ENCODE measurements at places on chromosomes 7 and 10.
A peak's percentile ranks its signal among the peaks of the same experiment; 100 is the strongest.

- DNase-seq = no peak
These were observed 144.2 kb upstream of the ZNF804B start for GRCh38 chr7:88615336-88615735.

GRCh38 chr10:47195274-47195885 is 104.6 kb upstream of the GDF10 start:
- DNase-seq = no peak

DNA sequence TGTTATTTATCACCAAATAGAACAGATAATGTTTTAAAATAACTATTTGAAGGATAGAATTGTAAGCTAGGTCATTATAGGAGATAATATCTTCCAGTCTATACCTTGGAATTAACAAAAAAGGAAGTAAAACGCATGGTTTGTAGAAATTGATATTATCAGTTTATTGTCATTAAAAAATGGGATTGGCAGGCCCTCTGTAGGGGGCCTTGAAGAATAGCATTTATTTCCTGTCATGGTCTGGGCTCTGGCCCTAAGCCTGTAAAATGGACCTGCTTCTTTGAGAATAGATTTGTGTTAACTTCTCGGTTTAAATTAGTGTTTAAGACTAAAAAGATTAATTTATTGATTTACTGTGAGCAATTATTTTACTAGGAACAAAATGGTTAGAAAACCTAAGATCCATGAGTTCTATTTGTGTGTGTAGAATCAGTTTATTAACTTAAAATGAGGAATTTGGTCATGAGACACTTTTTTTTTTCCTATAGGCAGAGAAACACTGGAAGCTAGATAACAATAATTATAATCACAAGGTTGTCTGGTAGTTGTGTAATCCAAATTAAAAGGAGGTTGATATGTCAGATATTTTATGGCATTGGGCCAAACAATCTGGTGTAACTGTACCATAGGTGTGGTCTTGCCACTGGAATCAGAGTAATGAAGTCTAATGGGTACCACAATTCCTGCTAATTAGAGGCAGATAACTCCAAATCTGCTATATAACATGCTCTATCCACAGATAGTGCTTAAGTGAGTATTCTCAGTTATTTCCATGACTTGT is 197.4 kb upstream of the FOXP2 start:
- DNase-seq = peak; percentile 8

DNA sequence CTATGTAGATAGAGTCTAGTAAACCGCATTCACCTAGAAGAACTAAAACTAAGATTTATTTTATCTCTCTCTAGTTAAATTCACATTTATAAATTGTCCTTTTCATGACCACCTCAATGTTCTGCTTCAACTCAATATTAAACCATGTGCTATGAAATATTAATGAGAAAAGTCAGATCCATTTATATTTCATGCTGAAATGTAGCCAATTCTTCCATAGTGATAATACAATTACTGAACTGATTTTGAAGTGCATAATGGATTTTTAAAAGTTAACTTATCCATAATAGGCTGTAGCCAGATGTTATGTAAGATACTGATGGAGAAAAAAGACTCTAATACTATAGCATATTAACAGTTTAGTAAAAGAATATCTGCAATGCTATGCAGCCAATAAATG is 479.7 kb upstream of the PCDH15 start:
- no peak for DNase-seq

GRCh38 chr7:74569501-74570075 is 87.9 kb upstream of the GTF2I start:
- DNase-seq = no peak

DNA sequence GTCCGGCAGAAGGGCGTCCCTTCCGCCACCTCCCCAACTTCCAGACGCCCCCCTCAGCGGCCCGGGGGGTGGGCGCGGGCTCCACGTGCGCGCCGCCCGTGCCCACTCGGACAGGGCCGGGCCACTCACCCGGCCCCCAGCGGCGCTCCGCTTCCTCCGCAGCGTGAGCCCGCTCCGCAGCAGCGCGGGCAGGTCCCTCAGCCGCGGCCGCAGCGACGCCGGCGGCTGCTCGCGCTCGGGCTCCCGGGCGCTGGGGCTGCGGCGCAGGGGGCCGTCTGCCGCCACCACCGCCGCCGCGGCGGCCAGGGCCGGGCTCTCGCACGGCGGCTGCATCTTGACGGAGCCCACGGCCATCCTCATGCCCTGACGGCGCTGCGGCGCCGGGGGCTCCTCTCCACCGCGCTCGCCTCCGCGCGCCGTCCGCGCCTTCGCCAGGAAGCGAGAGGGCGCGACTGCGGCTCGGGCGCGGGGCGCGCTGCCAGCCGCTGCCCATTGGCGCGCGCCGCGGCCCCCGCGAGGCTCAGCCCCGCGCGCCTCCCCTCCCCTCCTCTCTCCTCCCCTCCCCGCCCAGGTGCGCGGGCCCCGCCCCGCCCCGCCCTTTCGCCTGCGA is at the start of gene RAPGEF5:
Gene RAPGEF5, minus strand, starts transcription at position 454 of the 610 bp plus-strand sequence. Its CDS starts 94 bp downstream, at position 360.
- DNase-seq = peak; percentile 6

DNA sequence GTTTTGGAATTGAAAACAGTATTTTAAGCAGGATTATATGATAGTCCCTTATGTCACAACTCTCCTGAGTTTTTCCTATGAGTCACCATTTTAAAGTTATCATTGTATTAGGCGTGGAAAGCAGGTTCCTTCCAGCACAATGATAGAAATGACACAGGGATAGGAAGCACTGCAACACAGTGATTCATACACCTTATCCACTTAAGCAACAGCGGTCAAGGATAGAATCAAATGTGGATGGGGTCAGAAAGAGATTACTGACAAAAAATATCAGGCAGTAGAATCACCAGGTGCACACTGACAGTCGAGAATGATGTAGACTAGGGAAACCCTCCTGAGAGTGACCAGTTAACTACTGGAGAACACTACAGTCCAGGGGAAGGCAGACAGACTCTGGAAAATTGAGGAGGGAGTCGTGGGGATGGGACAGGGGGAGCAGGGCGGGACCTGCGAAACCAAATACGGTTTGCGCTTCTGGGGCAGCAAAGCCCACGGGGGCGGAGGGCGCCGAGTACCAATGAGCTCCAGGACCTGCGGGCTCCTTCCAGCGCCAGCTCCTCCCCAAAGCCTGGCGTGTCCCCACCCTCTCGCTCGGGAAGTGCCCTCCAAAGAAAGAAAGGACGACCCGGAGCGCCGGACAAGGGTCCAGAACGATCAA is 479 bp downstream of the PNPLA8 start:
- DNase-seq = peak; percentile 84

DNA sequence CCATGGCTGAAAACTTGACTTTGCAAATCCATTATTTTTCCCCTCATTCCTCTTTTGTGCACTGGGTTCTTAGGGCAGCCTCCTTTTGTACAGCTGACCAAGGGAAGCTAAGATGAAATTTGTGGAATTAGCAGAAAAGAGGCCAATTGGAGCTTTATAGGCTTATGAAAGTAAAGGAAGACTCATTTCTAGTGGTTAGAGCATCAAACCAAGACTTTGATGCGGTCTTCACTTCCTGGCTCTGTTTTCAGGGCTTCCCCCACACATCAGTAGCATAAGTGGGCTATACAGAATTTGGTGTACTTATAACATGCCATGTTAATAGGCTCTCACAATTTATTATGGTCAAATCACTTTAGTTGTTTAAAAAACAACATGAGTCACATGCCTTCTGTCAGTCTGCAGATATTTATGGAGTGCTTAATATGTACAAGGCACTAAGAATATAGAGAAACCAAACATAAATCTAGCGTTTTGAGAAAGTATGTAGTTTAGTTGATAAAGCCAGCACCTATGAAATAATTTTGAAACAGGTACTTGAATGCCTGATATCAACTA is 5.7 kb downstream of the AUTS2 start:
- no peak for DNase-seq
